CMK (cell line): ENCODE measurements at places on chromosomes 3 and 15.
A peak's percentile ranks its signal among the peaks of the same experiment; 100 is the strongest.

- no peak for DNase-seq
Observed at GRCh38 chr15:77349666-77350065, 70.2 kb downstream of the PEAK1 start.

DNA sequence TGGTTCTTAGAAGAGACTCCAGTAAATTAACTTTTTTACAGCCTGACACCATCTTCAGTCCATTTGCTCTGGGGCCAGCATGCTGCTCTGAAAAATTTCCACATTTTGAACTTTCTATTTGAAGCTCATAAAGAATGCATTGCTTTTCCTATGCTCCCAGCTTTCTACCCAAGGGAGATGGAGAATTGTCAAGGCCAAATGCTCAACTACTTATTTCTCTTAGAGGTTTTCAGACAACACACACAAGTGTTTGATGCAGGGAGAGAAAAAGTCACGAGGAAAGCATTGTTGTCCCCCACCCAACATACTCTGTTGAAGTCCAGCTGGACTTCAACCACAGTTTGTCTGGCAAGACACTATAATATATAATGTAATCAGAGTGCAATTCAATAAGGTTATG is 100.3 kb upstream of the CADPS start:
- no peak for DNase-seq

GRCh38 chr15:27458345-27459084 is 487.5 kb downstream of the GABRG3 start:
- DNase-seq, result no peak

GRCh38 chr15:33608714-33609113 is 297.9 kb downstream of the RYR3 start:
- no peak for DNase-seq

DNA sequence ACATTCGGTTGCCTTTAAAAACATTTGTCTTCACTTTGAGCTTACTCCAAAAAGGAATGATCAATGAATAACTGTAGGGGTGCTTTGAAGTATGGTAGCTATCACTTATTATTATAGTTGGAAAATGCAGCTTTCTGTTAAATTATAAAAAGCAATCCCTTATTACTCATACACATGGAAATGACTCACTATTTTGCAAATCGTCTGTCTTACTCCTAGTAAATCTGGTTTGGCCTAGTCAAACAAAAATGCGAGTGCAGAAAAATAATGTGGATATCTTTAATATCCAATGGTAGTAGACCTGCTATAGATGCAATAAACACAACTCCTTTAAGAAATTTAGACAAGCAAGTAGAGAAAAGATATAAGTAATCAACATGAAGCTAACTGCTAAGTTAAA is 112.5 kb downstream of the ZIC1 start:
- DNase-seq, result no peak

- no peak for DNase-seq
Observed at GRCh38 chr15:42073418-42073817, 20.9 kb downstream of the PLA2G4D start.

- no peak for DNase-seq
Observed at GRCh38 chr3:16589867-16590624, 15.2 kb downstream of the DAZL start.

- no peak for DNase-seq
Observed at GRCh38 chr3:2920103-2920502, 190.1 kb downstream of the IL5RA start.

DNA sequence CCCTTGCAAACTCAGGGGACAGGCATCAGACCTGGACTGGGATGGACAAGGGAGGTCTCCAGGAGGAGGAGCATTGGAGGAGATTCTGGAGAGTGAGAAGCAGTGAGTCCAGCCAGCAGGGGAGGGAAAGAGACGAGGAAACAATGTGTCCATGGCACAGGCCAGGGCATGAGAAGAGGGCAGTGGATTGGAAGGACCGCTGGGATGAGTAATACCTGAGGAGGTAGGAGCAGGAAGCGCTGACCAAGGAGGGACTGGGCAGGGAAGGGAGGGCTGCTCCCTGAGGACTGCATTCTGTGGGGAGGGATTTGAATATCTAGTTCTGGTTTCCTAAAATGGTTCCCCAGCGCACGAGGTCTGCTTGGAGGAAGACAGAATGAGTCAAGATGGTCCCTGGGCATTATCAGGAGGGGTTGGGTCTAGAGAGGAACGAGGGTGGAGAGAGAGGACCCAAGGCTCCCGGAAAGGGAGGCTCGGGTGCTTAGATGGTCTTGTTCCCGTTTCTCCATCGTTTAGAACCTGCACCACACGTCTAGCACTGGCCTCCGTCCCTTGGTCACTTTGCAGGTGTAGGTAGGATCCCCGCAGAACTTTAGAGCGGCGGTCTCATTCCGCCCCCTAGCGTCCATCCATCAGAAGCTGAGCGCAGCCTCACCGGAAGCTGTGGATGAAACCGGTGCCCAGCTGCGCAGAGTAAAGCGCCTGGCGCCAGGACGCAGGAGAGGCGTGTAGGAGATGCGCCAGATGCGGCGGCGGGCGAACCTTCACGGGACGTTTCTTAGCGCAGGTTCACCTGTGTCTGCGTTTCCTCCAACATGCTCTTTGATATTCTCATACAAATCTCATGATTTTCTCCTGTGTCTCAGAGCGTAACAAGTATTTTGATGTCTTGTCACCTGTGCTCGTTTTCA is 190.7 kb upstream of the NDN start:
- no peak for DNase-seq

DNA sequence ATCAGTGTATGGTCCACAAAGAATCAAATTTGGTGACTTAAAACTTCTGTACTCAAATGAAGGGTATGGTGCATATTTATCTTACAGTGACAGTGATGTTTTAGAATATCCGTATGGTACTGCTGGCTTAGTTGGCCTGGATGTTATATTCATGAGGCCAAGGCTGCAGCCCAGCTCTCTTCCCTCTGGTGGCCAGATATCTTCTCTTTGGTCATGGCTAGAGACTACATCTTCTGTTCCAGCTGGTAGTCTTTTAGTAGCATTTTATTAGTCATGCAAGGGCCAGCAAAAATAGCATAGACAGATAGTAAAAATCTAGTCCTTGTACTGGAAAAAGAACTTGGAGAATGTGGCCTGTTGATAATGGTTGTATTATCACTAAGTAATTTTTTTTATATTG is 124.0 kb upstream of the ROPN1 start:
- no peak for DNase-seq

DNA sequence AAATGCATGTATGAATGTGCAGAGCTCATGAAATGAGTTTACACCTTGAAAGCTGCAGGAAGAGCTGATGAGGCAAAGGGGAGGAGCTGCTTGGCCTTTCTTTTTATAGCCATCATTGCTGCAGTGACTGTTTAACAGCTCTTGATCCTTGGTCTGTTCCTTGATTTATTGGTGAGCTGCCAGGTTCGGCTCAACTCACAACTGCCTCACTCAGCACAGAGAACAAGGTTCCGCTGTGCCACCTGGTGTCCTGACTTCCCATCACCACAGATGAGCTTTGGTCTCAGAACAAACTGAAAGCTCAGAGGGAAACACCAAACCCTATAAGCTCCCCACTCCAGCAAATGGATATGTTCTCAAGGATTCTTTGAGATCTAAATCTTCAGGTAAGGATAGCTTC is 626.1 kb downstream of the MAGI1 start:
- DNase-seq, result no peak

DNA sequence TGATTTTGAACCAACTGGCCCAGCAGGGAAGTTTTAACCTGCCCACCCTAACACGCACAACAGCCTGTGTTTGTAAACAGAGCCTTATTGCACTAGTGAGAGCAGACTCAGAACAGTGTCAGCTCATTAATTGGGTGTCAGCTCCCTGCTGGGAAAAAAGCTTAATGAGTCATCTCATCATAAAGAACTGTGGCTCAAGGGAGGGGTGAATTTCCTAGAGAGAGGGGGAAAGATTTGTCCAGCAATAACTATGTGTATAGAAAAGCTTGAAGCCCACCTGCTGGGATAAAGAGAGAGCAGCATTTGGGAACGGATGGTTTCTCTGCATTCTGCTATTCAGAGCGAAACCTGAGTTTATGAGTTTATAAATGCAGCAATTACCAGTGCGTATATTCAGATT is 48.9 kb upstream of the GMNC start:
- DNase-seq, result no peak

DNA sequence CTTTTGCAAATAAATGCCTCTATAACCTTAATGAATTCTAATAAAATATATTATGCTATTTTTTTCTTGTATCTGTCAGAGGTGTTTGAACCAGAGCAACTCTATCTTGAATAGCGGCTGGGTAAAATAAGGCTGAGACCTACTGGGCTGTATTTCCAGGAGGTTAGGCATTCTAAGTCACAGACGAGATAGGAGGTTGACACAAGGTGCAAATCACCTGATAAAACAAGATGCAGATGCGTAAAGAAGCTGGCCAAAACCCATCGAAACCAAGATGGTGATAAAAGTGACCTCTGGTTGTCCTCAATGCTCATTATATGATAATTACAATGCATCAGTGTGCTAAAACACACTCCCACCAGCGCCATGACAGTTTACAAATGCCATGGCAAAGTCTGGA is 990.7 kb downstream of the FHIT start:
- no peak for DNase-seq

GRCh38 chr15:95409626-95410310 is 920.7 kb upstream of the NR2F2 start:
- DNase-seq, result peak; percentile 24

DNA sequence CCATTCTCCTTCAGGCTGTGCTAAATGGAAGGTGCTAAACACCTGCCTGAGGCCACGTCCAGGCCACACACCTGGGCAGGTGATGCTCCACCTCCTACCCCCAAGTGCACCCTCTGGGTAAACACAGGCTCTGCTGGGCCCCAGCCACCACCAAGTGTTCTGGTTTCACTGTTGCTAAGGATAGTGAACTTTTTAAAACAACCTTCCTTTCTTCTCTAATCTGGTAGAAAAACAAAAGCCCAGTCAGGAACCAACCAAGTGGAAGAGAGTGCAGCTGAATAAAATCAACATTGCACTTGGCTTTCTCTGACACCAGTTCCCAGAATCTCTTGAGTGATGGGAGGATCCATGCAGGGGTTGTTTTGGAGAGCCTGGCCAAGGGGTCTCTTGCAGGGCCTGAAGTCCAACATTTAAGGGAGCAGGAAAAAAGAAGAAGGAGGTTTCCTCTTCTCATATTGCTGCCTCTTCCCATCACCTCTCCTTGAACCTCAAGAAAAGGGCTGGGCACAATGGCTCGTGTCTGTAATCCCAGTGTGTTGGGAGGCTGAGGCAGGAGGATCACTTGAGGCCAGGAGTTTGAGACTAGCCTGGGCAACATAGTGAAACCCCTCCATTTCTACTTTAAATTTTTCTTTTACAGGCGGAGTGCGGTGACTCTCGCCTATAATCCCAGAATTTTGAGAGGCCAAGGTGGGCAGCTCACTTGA is 26.2 kb upstream of the ATP13A3 start:
- no peak for DNase-seq

DNA sequence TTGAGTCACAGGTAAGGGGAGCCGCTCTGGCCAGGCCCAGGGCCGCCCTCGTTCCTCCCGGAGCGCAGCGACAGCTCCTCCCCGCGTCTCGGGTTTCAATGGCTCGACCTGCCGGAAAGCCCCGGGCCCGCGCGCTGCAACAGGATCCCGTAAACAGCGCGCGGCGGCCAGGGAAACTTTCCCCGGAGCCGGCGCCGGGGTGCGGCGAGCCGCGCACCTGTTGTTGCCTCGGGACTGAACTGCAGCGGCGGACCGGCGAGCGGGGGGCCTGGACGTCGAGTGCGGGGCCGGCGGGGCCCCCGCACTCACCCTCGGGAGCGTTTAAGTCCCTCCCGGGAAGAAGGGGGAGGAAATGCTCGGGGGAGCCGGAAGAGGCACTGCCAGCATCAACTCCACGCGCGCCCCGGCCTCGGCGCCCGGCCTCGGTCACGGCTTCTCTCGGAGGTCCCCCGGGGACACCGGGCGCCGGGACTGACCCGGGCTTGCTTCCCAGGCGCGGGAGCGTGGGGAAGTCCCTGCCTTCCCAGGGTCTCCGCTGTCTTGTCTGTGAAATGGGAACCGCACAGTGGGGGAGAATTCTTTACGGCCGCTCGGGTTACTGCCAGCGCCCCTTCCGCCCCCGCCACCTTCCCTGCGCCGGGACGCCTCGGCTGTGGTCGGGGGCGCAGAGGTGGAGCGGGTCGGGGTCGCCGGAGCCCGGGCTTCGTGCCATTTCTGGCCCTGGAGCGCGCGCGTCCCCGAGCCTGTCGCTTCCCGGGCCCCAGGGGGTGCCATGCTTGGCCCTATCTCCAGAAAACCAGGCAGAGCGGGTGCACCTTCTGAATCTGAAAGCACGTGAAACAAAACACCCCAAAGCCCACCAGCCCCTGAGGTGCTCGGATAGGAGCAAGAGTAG is 7.5 kb upstream of the PGPEP1L start:
- no peak for DNase-seq

GRCh38 chr3:168820810-168821415 is 725.2 kb upstream of the GOLIM4 start:
- no peak for DNase-seq

- no peak for DNase-seq
Observed at GRCh38 chr3:20747741-20748140, 561.7 kb upstream of the SGO1 start.

GRCh38 chr15:99053380-99054024 is 45.9 kb upstream of the PGPEP1L start:
- no peak for DNase-seq

- DNase-seq, result no peak
Observed at GRCh38 chr3:176055836-176056235, 1141.4 kb downstream of the TBL1XR1 start.

GRCh38 chr3:115348951-115349745 is 202.1 kb upstream of the ZBTB20 start:
- DNase-seq, result no peak

DNA sequence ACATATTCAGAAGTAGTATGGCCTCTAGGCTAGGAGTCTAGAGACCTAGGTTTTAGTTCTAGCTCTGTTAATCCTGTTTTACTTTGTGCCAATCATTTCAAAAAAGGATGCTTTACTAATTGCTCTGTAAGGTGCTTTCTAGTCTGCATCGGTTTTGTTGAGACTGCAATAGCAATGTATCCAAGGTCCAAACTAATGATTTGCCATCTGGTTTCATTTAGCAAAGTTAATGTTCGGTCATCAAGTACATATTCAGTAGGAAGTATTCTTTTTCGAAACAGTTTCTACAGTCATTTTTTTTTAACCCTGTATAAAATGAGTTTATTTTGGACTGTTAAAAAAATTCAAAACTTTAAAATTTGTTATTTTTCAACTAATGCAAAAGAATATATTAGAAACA is 2.0 kb upstream of the GALK2 start:
- no peak for DNase-seq

DNA sequence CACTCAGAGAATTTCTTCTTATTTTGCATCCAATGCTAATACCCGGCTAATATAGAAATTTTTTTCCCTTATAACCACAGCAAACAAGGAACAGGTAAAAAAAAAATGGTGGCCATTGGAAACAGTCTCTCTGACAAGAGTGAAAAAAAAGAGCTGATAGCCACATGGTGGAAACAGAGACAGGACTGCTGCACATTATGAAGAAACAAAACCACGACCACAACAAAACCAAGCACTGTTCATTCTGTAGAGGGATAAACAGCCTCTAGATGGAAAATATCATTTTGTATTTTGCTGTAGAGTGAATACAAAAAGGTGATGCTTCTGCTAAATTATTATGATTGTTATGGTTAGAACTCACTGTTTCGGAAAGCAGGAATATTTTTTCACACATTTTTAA is 686.2 kb downstream of the NLGN1 start:
- no peak for DNase-seq

- DNase-seq, result no peak
Observed at GRCh38 chr3:129281726-129282125, 3.1 kb downstream of the HMCES start.
